ENCODE measurements at places on chromosomes 11 and 22.

DNA sequence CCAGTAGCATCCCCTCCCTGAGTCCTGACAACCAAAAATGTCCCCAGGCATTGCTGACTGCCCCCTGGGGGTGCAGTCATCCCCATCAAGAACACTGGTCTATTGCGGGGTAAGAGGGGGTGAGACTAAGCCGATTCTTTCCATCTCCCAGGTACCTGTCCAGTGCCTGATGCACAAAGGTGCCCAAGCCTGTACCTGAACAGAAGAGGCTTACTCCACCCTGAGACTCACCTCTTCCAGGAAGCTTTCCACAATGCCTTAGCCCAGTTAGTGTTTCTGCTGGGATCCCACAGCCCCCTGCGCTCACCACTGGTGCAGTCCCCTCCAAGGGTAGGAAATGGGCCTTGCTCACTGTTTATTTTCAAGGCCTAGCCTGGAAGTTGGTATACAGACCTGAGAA is 22.9 kb downstream of the TPST2 start:
- no peak for DNase-seq

DNA sequence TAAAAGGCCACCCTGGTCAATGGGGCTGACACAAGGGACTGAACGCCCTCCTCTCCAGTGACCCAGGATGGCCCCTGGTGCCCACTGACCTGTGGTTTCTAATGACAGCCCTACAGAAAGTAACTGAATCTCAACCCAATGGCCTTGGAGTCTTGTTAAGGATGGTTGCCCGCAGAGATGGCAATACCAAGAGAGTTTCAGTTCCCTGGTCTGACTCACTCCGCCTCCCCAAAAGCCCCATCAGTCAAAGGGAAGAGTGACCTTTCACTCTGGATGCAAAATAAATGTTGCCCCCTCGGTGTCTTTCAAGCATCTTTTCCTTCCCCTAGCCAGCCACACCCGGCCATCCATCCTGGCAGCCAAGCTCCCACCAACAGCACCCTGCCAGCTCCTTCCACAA is 57.7 kb upstream of the ISX start:
- DNase-seq: no peak

GRCh38 chr11:27234961-27235360 is 128.1 kb downstream of the CCDC34 start:
- DNase-seq: no peak

GRCh38 chr22:23166841-23167616 is 13.3 kb upstream of the BCR start:
- DNase-seq: no peak
